ENCODE measurements at places on chromosomes 12 and 14.

DNA sequence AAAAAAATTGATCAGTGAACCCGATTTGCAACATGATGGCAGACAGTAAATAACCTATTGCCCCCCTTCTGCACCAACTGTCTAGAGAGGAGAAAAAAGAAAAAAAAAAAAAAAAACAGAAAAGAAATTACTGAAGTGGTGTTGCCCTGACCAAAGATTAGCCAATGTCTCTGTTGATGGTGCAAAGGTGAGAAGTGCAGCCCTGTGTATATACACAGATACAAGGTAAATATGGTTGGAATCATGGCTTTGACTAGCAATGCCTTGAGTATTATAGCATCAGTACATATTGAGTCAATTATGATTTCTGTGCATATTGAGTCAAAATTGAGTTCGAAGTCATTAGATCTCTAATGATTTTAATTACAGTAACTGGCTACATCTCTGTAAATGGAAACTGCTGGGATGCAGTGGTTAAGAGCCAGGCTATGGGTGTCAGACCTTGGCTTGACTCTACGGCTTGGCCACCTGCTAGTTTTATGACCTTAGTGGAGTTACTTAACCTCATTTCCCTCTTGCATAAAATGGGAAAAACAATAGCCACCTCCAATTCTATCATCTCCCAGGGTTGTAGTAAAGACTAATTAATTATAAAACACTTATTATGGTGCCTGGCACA is 51.0 kb downstream of the EGLN3 start:
- no peak for DNase-seq

DNA sequence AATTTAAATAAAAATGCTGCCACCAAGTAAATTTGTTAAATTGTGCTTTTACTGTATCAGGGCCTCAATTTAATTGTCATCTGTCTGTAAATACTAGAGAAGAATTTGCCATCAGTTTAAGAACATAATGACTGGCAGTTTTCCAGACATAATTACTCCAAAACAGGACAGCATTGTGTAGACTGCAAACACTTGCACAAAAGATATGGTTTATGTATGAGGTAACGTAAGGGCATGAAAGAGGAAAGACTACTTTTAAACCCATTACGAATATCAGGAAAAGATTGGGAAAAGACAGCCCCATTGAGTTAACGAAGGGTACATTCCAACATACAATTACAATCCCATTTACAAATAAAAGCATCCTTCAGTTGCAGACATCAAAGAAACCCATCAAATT is 59.8 kb upstream of the KRR1 start:
- DNase-seq, result no peak

GRCh38 chr12:1912580-1913376 is 5.7 kb downstream of the CACNA2D4 start:
- no peak for DNase-seq

GRCh38 chr14:89231426-89232113 is 185.5 kb downstream of the FOXN3 start:
- DNase-seq, result no peak
